ENCODE measurements at places on chromosomes 3 and 15. TPM values are rescaled to one million over a fixed set of nuclear protein-coding genes. Genes with fewer than 3 reads are reported as not detected.

GRCh38 chr3:190666821-190667220 is 152.9 kb downstream of the IL1RAP start:
- DNase-seq, result no peak

- no peak for DNase-seq
Measured at GRCh38 chr3:162170581-162170980, 674.0 kb downstream of the OTOL1 start.

- no peak for DNase-seq
Measured at GRCh38 chr3:157530637-157531300, 27.6 kb upstream of the VEPH1 start.

Gene PDZRN3
- polyA plus RNA-seq, result 60.5 TPM

Gene UCN2
- polyA plus RNA-seq, result 1.5 TPM

All from hepatocyte (in vitro differentiated cells).